ENCODE measurements at places on chromosomes 5 and 9.

DNA sequence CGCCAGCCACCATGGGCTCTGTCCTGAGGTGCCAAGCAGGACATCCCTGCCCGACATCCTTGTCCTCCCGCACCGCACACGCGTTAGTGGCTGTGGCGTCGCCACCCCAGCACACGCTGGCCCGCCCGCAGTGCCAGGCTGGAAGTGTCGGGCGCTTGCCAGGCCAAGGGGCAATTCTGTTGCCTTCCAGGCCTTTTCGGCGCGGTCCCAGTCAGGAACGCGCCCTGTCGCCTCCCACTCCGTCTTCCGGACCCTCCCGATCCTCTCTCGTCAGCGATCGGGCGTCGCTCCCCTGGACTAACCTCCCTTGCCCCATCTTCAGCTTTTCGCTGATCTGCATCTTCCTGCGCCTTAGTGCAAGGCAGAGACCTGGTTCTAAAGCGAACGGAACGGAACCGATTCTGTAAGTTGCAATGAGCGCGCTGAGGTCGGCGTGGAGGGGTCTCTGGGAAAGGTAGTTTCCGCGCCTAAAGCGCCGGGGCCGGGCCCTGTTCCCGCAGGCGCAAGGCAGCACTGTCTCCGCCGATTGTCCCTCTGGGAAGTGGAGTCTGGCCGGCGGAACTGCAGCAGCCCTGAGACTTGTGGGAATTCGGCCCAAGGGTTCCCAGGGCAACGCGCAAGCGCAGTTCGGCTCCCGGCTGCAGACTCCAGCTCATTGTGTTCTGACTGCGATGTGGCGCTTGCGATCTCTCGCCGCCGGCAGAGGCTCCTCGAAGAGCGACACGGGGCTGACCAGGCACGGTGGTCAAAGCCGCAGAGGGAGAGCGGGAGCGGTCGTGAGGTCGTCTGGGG is at the start of gene ZNF454:
TSS of gene ZNF454 (plus strand) at position 630 of the 792 bp plus-strand sequence. CDS start 1,594 bp downstream, outside the sequence.
- no peaks in the 10 kb centered on the region for H3K36me3 ChIP-seq
- no peaks in the 10 kb centered on the region for H3K4me1 ChIP-seq
- DNase-seq, result peak; percentile 75
- no peaks in the 10 kb centered on the region for H3K27me3 ChIP-seq
- H3K27ac ChIP-seq, result no peak within 1 kb of the TSS

GRCh38 chr5:54859316-54859715 is 126.1 kb downstream of the ESM1 start:
- H3K4me1 ChIP-seq, result peaks cover 7% of the 10 kb centered on the region
- DNase-seq, result peak; percentile 28
- no peaks in the 10 kb centered on the region for H3K27me3 ChIP-seq
- H3K36me3 ChIP-seq, result no peaks in the 10 kb centered on the region

DNA sequence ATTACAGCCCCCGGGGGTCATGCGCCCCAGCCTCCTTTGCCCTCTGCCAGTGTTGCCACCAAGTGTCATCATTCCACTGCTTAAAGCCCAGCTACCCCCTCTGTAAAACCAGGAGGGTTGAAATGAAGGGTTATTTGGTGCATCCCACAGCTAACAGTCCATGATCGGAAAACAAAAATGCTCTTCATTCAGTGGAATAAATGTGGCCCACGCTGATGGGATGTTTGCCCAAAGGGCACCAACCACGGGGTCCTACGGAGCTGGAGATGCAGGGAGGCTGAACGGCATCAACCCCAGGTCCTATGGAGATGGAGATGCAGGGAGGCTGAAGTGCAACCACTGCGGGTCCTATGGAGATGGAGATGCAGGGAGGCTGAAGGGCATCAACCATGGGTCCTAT is 218.5 kb upstream of the IRX1 start:
- H3K36me3 ChIP-seq, result no peaks in the 10 kb centered on the region
- DNase-seq, result no peak
- no peak overlapping the region for H3K4me3 ChIP-seq
- no peaks in the 10 kb centered on the region for H3K27me3 ChIP-seq
- H3K27ac ChIP-seq, result no peak overlapping the region
- H3K4me1 ChIP-seq, result no peaks in the 10 kb centered on the region

DNA sequence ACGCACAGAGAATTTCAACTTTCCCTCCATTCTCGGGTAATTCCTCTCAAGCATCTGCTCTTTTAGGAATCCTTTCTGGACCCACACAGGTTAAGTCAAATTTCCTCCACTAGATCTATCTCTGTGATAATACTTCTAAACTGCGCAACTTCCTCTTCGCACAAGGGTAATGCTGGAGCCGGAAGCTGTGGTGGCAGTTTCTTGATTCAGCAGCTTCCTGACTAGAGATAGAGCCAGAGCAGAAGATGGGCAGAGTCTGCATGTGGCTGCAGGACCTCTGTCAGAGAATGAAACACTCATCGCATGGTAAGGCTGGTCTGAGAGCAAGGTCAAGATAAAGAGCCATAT is 11.1 kb upstream of the CDC42SE2 start:
- no peak overlapping the region for H3K27ac ChIP-seq
- no peaks in the 10 kb centered on the region for H3K27me3 ChIP-seq
- H3K36me3 ChIP-seq, result no peaks in the 10 kb centered on the region

- H3K4me1 ChIP-seq, result peaks cover 59% of the 10 kb centered on the region
- no peak for DNase-seq
- no peak overlapping the region for H3K4me3 ChIP-seq
- no peaks in the 10 kb centered on the region for H3K36me3 ChIP-seq
- H3K27ac ChIP-seq, result peak overlapping the region; percentile 97
Measured at GRCh38 chr5:54717870-54718269, 200.3 kb downstream of the SNX18 start.

- DNase-seq, result no peak
- no peak overlapping the region for H3K4me3 ChIP-seq
- peaks cover 6% of the 10 kb centered on the region for H3K36me3 ChIP-seq
- H3K27me3 ChIP-seq, result no peaks in the 10 kb centered on the region
Measured at GRCh38 chr9:130118841-130119518, 53.2 kb upstream of the NCS1 start.

- no peak for DNase-seq
- no peaks in the 10 kb centered on the region for H3K36me3 ChIP-seq
Measured at GRCh38 chr5:107604990-107605389, 65.7 kb downstream of the EFNA5 start.

GRCh38 chr5:121350181-121350930 is 501.3 kb upstream of the FTMT start:
- H3K4me3 ChIP-seq, result no peak overlapping the region
- H3K4me1 ChIP-seq, result no peaks in the 10 kb centered on the region

DNA sequence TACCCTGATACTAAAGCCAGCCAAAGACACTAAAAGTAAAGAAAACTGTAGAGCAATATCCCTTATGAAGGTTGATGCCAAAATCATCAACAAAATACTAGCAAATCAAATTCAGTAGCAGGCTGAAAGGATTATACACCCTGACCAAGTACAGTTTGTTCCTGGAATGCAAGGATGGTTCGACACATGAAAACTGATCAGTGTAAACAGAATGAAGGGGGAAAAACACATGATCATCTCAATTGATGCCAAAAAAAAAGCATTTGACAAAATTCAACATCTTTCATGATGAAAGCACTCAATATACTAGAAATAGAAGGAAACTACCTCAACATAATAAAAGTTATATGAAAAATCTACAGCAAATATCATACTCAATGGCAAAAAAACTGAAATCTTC is 43.5 kb upstream of the LRRC14B start:
- H3K36me3 ChIP-seq, result no peaks in the 10 kb centered on the region
- no peak for DNase-seq
- no peak overlapping the region for H3K27ac ChIP-seq
- H3K27me3 ChIP-seq, result no peaks in the 10 kb centered on the region
- H3K4me3 ChIP-seq, result no peak overlapping the region

- no peaks in the 10 kb centered on the region for H3K4me1 ChIP-seq
- H3K4me3 ChIP-seq, result no peak overlapping the region
- DNase-seq, result no peak
- H3K27me3 ChIP-seq, result peaks cover 20% of the 10 kb centered on the region
Measured at GRCh38 chr5:107676702-107677101, 6.0 kb upstream of the EFNA5 start.

GRCh38 chr5:107739661-107740060 is 68.9 kb upstream of the EFNA5 start:
- no peak overlapping the region for H3K27ac ChIP-seq
- peaks cover 6% of the 10 kb centered on the region for H3K27me3 ChIP-seq
- DNase-seq, result no peak
- no peaks in the 10 kb centered on the region for H3K4me1 ChIP-seq
- no peak overlapping the region for H3K4me3 ChIP-seq

- no peak overlapping the region for H3K4me3 ChIP-seq
- H3K36me3 ChIP-seq, result peaks cover 25% of the 10 kb centered on the region
- H3K27ac ChIP-seq, result no peak overlapping the region
- no peaks in the 10 kb centered on the region for H3K4me1 ChIP-seq
- H3K27me3 ChIP-seq, result no peaks in the 10 kb centered on the region
Measured at GRCh38 chr5:180850434-180851078, 10.5 kb downstream of the ZFP62 start.

DNA sequence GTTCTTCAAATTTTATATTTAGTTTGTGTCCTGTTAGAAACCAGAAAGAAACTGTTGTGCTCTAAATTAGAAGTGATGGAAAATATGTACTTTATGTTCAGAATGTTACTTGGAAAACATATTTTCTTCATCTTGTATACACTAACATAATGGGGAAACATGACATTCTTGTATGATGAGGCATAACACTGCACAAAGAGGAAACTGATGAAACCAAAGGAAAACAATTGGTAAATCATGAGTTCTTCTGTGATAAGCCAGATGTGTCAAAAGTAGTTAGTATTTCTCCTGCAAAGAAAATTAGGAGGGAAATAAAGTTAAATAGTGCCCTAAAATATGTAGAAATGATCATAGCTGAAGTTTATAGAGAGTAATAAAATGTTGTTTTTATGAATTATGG is 111.1 kb upstream of the FBN2 start:
- no peaks in the 10 kb centered on the region for H3K36me3 ChIP-seq
- no peak overlapping the region for H3K27ac ChIP-seq
- DNase-seq, result no peak
- H3K27me3 ChIP-seq, result no peaks in the 10 kb centered on the region

DNA sequence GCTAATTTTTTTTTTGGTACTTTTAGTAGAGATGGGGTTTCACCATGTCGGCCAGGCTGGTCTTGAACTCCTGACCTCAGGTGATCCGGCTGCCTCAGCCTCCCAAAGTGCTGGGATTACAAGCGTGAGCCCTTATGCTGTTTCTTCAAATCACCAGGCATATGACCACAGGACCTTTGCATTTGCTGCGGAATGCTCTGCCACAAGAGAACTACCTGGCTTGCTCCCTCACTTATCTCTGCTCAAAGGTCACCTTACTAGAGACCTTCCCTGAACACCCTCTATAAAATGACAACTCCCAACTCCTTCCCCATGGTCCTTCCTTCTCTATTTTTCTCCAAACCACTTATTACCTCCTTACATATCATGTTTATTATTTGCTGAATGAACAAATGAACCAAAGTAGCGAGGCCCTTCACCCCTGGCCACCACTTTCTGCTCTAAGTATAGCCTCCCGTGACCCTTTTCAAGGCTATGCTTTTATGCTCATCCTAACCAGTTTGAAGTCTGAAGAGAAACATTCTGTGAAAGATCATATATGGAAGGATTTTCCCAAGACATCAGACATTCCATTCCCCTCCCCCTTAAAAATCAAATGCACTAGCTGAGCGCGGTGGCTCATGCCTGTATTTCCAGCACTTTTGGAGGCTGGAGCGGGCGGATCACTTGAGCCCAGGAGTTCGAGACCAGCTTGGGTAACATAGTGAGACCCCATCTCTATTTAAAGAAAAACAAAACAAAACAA is 1.3 kb downstream of the ZER1 start:
- peak overlapping the region; percentile 97 for H3K4me3 ChIP-seq
- peaks cover 5% of the 10 kb centered on the region for H3K4me1 ChIP-seq
- DNase-seq, result no peak
- H3K27ac ChIP-seq, result peak overlapping the region; percentile 96

GRCh38 chr9:87280421-87280820 is 217.2 kb upstream of the DAPK1 start:
- peaks cover 7% of the 10 kb centered on the region for H3K4me1 ChIP-seq
- H3K4me3 ChIP-seq, result no peak overlapping the region
- H3K27ac ChIP-seq, result no peak overlapping the region
- no peaks in the 10 kb centered on the region for H3K36me3 ChIP-seq
- peak; percentile 36 for DNase-seq

DNA sequence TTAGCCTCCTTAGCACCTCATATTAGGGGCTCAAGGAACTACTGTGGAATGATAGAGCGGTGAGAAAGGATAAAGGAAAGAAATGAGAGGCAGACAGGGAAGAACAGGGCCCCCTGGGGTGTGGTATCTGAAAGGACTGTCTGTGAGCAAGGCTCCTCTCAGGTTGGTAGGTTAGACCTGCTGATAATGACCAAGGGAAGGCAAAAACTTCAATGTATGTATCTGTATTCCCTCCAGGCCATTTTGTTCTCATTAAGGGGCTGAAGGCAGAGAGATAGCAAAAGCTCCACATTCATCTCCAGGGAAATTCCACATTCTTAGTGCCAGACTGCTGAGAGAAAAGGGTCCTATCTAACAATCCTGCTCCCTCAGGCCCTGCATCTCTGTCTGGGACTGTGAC is 28.6 kb downstream of the TRIM32 start:
- no peak for DNase-seq
- H3K27me3 ChIP-seq, result peaks cover 3% of the 10 kb centered on the region
- no peak overlapping the region for H3K4me3 ChIP-seq

DNA sequence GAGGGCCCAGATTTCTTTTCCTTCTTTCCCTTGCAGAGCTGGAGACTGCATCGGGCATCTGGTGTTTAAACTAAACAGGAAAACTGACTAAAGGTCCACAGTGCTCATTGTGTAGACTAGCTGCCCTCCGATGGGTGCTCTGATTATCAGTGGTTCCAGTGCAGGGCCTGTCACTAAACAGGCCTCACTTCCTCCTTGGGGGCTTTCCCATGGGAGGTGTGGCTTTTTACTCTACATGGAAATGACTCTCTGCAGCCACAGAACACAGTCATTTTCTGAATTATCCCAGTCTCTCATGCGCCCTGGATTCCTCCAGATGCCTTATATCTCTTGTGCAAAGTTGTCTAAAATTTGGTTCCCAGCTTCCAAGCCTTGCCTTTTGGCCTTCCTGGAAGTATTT is 199.2 kb downstream of the TRIO start:
- DNase-seq, result no peak
- peaks cover 16% of the 10 kb centered on the region for H3K36me3 ChIP-seq
- H3K4me3 ChIP-seq, result no peak overlapping the region
- H3K27me3 ChIP-seq, result no peaks in the 10 kb centered on the region
- H3K27ac ChIP-seq, result no peak overlapping the region
- no peaks in the 10 kb centered on the region for H3K4me1 ChIP-seq

GRCh38 chr9:82680179-82680935 is 382.6 kb downstream of the RASEF start:
- no peaks in the 10 kb centered on the region for H3K27me3 ChIP-seq
- H3K4me3 ChIP-seq, result no peak overlapping the region
- DNase-seq, result no peak

GRCh38 chr9:131963072-131964030 is 116.3 kb downstream of the MED27 start:
- no peaks in the 10 kb centered on the region for H3K27me3 ChIP-seq
- H3K36me3 ChIP-seq, result no peaks in the 10 kb centered on the region
- H3K4me1 ChIP-seq, result peaks cover 5% of the 10 kb centered on the region
- H3K27ac ChIP-seq, result no peak overlapping the region
- no peak overlapping the region for H3K4me3 ChIP-seq
- DNase-seq, result no peak

Measured in cardiac muscle cell (in vitro differentiated cells and primary cell).